ENCODE measurements at places on chromosomes 2 and 18.

DNA sequence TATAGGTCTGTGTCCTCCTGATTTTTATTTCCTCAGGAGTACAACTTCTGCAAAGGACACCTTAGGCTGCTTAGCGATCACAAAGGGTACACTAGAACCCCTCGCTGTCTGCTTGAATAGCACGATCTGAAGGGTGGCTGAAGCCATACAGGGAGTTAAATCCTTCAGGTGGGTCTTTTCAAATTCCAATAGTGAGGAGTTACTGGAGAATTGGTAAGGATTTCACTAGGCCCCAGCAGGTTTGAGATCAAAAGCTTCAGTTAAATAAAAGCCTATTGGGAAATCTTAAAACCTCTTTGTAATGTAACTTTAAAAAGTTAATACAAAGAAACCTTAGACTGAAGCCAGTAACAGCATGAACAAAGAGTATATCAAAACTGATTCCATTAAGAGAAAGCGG is 613.1 kb downstream of the ZEB2 start:
- DNase-seq = no peak

- no peak for DNase-seq
Measured at GRCh38 chr2:32008805-32009515, 1.8 kb downstream of the MEMO1 start.

DNA sequence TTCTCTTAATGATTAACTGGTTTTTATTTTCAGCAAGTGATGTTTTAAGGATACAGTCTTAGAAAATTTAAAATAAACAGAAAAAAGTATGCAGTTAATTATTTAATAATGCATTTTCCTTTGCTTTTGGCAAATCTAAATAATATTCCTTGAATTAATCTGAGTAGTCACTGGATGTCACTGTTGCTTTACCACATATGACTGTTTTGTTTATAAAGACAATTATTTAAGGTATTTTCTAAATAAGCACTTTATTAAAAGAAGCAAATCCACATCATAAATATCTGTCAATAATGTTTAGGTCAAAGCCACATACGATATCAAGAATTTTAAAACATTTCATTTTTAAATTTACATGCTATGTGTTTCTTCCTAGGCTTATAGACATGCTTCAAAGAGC is 40.6 kb upstream of the TFPI start:
- no peak for DNase-seq

DNA sequence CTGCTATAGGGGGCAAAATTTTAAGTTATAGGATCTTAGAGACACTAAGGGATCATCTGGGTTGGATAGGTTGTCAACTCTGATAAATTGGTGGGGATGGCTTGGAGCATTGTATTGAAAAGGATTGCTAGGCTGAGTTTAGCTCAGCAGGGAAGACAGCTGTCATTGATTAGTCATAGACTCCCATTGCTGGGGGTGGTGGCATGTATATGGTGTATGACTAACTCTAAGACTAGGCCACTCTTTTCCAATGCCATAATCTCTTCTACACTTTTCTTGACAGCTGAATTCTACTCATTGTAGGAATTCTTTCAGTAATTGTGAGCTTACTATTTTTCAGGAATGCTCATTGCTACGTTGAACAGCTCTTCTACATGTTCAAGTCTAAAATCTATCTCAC is 81.3 kb upstream of the PELI1 start:
- no peak for DNase-seq

- DNase-seq = no peak
Measured at GRCh38 chr2:110755491-110756078, 23.2 kb downstream of the ACOXL start.

Data from NCI-H1436 treated with DMSO at 0.1 percent for 48 hours (cell line).